Stimulated activated CD4-positive, alpha-beta T cell treated with anti-CD3 and anti-CD28 coated beads, Interleukin-1b, Interleukin-23, amount 100 ng/mL, for 24 hours (primary cell): ENCODE measurements at places on chromosomes 12 and 14.

GRCh38 chr14:69882116-69882864 is 3.1 kb downstream of the SMOC1 start:
- no peak for DNase-seq

- DNase-seq: no peak
These were observed 24.7 kb upstream of the MYBPC1 start for GRCh38 chr12:101570047-101570446.

- DNase-seq: no peak
These were observed 12.3 kb upstream of the TMED10 start for GRCh38 chr14:75188520-75189268.

GRCh38 chr12:47286676-47287075 is 206.9 kb upstream of the AMIGO2 start:
- no peak for DNase-seq

- no peak for DNase-seq
These were observed 50.9 kb upstream of the CCT2 start for GRCh38 chr12:69534389-69534822.

DNA sequence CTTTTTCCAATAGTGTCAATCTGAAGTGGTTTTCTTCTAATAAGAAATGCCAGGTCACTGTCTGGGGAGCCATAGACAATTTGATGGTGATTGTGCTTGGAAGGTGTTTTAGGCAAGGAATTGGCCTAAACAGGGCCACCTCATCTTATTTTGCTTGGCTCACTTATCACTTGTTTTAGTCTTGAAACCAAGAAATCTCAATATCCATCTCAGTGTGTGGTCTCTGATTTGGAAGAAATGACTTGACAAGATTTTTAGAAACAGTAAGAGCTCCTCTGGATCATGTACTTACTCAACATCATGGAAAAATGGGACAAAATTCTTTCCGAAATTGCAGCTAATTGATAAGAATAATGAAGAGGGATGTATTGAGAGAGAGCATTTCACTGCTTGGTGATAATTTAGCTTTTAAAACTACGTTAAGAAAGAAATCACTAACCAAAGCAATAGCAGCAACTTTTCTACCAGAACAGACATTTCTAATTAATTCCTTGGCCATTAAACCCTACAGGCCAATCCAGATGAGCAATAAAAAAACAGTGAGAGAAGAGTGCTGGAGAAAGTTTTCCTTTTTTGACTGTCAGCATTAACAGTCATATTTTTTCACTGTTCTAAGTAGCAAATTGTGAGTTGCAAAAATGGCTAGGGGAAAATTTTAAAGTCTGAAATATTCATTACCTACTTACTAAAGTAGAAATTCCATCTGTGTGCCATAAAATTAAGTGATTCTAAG is 157.3 kb downstream of the AEBP2 start:
- DNase-seq: no peak

DNA sequence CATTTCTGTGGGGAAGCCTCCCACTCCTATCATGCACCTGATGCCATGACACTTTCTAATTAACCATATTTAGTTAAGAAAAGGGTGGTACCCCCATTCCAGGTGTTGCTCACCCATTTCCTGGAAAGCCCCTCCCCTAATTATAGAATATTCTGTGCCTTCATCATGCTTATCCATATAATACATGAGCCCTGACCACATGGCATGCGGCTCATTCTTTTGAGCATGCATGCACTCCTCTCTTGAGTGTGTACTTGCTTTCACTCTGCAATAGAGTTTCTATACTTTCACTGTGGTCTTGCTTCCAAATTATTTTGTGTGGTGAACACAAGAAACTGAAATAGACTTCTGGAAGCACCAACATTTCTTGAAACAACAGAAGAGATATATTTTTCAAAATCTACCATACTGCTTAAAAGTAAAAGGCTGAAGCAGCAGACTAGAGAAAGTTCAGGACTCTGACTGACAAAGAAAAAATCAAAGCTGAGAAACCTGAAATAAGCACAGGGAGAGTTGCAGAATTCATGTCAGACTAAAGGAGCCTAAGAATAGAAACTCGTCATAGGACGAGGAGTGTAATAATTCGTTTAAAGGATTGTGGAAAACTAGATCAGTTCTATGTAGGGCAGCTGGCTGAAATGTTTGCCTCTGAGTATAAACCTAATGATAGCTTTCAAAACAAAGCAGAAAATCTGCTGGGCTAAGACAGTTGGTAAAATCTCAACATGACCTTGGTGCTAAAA is 144.8 kb downstream of the KITLG start:
- DNase-seq: no peak

DNA sequence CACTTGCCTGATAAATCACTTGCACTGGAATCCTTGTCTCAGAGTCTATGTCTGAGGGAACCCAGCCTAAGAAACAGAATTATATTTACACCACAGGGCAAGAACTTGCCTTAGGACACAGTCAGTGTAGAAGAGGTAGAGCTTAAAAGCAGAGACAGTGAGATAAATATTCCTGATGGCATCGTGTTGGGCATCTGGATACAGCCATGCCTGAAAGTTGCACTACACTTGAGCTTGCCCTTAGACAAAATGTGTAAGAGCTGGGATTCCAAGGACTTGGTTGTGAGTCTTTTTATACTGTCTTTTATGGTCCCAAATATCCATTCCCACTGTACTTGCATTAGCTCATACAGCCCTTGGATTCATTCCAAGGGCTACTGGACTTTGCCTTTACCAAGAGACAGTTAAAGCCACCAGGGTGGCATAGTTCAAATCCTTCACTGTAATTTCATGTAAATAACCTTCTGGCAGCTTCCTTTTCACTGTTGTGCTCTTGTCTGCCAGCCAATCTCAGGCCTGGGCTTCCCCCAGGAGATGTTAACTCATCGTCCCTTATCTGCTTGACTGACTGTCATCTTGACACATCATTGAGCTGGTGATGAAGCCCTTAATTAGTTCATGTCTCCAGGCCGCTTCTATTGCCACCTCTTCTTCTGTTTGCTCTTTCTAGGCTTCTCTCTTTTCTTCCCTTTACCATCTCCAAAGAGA is 577.9 kb upstream of the TBX3 start:
- DNase-seq: no peak

DNA sequence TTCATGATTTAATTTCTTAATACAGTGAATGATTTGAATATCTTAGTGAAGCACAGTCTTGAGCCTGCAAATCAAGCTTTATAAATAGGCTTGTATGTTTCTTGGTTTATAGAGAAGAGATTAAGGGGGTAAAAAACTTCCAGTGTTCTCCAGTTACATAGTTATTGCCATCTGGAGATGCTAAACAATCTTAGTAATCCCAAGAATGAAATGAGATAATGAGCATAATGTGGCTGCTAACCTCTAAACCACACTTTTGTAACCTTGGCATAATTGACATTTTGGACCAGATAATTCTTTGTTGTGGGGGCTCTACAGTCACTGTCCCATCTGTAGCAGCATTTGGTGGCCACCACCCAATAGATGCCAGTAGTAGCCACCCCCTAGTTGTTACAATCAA is 316.8 kb downstream of the CCDC91 start:
- DNase-seq: no peak

GRCh38 chr12:54983536-54984101 is 943 bp downstream of the TESPA1 start:
- peak; percentile 29 for DNase-seq

GRCh38 chr12:70840656-70841350 is 79.7 kb downstream of the PTPRR start:
- DNase-seq: no peak
